CD8-positive, alpha-beta memory T cell (primary cell): ENCODE measurements at places on chromosomes 5 and 9.

DNA sequence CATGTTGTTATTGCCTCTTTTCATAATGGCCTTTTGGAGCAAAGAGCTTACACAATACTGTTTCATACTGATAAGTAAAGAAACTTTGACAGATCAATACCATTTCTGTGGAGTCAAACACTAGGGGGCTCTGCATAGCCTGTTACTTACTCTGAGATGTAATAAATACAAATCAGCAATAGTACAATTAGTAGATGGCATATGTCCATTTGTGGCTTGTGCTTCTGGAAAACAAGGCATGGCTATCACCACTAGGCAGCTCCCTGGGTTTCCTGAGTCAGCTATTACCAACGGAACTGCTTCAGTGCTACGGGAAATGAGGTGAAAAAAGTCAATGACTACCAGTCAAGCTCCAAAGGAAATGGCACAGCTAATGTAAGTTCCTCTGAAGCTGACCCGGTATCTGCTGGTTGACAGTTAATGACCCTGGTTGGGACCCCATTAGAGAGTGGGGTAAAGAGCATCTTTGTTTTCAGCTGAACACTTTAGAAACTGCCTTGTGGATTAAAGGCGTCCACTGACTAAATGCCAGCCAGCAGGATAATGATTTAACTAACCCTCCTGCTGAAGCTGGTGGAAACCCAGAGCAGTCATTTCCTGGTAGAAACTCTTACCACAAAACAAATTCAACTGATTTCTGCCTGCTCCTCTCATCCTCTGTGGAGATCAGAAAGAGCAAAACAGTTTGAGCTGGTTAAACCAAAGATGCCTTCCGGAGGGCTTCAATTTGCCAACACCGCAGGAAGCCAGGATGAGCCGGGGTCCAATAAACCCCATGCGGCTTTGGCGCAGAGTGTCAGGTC, 69.0 kb upstream of the FAM169A start:
- no peak for DNase-seq
- peak overlapping the region; percentile 10 for H3K4me3 ChIP-seq
- no peak overlapping the region for H3K27ac ChIP-seq
- H3K4me1 ChIP-seq, result peaks cover 20% of the 10 kb centered on the region

- no peaks in the 10 kb centered on the region for H3K4me1 ChIP-seq
- no peaks in the 10 kb centered on the region for H3K27me3 ChIP-seq
- no peaks in the 10 kb centered on the region for H3K36me3 ChIP-seq
- H3K4me3 ChIP-seq, result no peak overlapping the region
- no peak overlapping the region for H3K27ac ChIP-seq
Measured at GRCh38 chr5:171162596-171162995, 146.5 kb upstream of the TLX3 start.

- DNase-seq, result no peak
- no peak overlapping the region for H3K27ac ChIP-seq
- H3K4me1 ChIP-seq, result no peaks in the 10 kb centered on the region
- H3K4me3 ChIP-seq, result no peak overlapping the region
Measured at GRCh38 chr5:15796557-15796956, 296.6 kb downstream of the FBXL7 start.

DNA sequence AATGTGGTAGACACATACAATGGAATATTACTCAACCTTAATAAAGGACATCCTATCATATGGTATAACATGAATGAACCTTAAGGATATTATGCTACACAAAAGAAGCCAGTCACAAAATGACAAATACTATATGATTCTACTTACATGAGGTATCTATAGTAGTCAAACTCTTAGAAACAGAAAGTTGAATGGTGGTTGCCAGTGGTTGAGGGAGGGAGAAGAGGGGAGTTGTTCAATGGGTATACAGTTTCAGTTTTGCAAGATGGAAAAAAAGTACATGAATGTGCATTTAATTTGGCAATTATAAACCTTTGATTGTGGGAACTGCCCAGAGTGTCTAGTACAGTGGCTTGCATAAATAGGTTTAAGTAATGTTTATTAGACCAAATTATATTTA, 473.3 kb upstream of the ZNF608 start:
- H3K4me3 ChIP-seq, result no peak overlapping the region
- H3K27me3 ChIP-seq, result no peaks in the 10 kb centered on the region
- no peaks in the 10 kb centered on the region for H3K36me3 ChIP-seq

GRCh38 chr9:78103971-78104433, 72.4 kb upstream of the GNAQ start:
- H3K27ac ChIP-seq, result no peak overlapping the region
- no peaks in the 10 kb centered on the region for H3K27me3 ChIP-seq
- no peak overlapping the region for H3K4me3 ChIP-seq

DNA sequence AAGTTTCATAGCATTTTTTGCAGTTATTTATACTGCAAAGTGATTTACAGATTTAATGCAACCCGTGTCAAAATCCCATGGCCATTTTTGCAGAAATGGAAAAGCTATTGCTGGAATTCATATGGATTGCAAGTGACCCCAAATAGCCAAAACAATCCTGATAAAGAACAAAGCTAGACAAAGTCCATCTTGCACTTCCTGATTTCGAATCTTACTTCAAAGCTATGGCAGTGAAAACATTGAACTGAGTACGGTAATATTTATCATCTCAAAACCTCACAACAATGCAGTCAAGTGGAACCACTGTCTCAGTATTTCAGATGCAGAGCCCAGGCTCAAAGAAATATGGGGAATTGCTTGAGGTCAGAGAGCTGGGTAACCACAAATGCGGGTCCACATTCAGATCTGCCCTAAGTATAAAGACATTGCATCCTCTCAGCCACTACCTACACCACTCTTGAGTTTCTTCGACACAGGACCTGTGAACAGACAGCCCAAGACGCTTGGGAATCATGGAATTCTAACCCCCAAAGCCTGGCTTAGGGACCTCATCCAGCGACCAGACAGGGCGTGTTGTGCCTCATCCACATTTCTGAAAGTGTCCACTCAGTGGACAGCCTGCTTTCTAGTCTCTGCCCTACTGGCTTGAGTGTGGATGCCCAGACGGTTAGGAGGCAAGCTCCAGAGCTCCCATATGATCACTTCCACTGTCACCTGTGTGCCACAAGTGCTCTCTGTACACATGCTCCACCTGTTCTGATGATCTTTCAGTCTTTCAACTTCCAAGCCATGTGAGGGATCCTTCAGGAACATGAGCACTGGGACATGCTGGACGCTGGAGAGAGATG, 39.3 kb upstream of the KCNIP1 start:
- no peak overlapping the region for H3K4me3 ChIP-seq
- H3K27ac ChIP-seq, result no peak overlapping the region
- no peaks in the 10 kb centered on the region for H3K36me3 ChIP-seq

GRCh38 chr5:98913911-98914310, 14.9 kb downstream of the CHD1 start:
- H3K36me3 ChIP-seq, result no peaks in the 10 kb centered on the region
- H3K4me1 ChIP-seq, result peaks cover 36% of the 10 kb centered on the region
- DNase-seq, result no peak

DNA sequence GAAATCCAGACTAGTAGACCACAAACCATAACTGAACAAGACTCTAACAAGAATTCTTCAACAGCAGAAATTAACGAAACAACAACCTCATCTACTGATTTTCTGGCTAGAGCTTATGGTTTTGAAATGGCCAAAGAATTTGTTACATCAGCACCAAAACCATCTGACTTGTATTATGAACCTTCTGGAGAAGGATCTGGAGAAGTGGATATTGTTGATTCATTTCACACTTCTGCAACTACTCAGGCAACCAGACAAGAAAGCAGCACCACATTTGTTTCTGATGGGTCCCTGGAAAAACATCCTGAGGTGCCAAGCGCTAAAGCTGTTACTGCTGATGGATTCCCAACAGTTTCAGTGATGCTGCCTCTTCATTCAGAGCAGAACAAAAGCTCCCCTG, 68.6 kb downstream of the VCAN start:
- H3K4me3 ChIP-seq, result no peak overlapping the region
- H3K27ac ChIP-seq, result no peak overlapping the region
- no peaks in the 10 kb centered on the region for H3K36me3 ChIP-seq
- no peak for DNase-seq
- no peaks in the 10 kb centered on the region for H3K4me1 ChIP-seq
- no peaks in the 10 kb centered on the region for H3K27me3 ChIP-seq

GRCh38 chr5:66281294-66281693, 137.2 kb downstream of the SREK1 start:
- H3K27ac ChIP-seq, result no peak overlapping the region
- H3K4me1 ChIP-seq, result no peaks in the 10 kb centered on the region
- no peaks in the 10 kb centered on the region for H3K36me3 ChIP-seq

DNA sequence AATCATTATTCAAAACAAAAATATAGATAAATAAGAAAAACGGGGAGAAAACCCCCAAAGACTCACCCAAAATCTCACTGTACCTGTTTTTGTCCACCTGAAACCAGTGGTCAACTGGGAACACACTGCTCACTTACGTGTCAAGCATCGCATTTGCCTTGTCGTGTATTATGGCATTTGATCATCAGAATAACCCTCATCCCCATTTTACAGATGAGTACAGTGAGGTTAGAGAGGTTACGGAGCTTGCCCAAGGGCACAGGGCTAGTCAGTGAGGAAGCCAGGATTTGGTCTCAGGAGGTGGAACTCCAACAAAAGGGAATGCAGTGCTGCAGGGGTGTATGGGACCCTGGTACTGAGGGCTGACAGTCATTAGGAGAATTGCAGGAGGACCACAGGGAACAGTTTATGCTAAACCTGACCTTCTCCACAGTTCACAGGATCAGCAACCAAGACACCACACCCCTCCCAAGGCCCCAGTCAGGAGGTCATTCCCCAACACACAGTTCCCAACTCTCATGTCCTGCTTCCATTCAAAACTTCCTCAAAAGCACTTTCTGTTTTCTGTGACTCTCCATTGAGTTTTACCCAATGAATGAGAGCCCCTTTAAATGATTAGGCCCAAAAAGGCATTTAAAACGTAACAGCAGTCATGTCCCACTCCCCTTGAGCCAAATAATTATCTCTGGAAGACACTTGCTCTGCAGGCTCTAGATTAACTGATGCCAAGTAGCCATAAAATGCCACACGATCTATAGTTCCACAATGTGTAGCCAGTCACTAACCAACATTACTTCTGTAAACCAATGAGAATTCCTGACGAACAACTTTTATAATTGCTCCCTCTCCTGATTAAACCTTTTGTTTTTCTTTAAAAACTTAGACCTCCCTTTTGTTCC, 50.8 kb downstream of the CTSL start:
- H3K4me3 ChIP-seq, result no peak overlapping the region
- H3K36me3 ChIP-seq, result no peaks in the 10 kb centered on the region
- no peaks in the 10 kb centered on the region for H3K27me3 ChIP-seq
- no peaks in the 10 kb centered on the region for H3K4me1 ChIP-seq
- DNase-seq, result no peak

DNA sequence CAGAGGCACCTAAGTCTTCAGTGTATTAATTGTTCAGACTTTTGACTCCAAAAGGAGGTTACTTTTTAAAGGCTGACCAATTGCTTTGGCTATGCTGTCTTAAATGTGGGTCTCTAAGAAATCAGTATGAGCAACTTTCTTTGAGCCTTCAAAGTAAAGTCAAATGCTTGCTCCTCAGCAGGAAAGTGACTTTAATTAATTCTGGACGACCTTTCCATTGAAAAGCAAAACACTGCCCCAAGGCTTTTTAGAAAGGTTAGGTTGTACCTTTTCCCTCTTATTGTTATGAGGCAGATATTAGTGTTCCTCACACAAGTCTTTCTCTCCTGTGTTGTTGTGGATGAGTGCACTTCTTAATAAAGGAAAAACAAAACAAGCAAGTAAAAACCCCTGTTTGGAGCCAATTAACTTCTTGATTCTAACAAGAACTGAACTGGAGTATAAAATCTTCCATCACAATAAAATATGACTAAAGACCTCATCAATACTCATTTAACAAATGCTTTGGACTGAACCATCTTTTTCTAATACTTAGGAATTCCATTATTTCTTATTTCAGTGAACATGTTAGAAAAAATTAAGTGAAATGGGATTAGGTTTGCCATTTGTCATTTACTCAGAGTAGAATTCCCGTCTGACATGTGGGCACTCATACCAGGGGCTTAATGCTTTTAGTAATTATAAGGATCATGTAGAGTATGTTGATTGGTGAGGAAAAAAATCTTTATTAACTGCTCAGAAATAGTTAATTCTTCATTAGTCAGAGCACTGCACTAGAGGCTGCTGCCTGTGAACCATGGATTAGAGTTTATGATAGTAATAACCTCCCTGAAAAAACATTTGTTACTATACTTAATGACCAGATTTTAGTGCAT, 159.1 kb upstream of the ZNF608 start:
- no peaks in the 10 kb centered on the region for H3K4me1 ChIP-seq
- H3K27ac ChIP-seq, result no peak overlapping the region
- no peaks in the 10 kb centered on the region for H3K36me3 ChIP-seq
- H3K4me3 ChIP-seq, result no peak overlapping the region
- DNase-seq, result no peak

DNA sequence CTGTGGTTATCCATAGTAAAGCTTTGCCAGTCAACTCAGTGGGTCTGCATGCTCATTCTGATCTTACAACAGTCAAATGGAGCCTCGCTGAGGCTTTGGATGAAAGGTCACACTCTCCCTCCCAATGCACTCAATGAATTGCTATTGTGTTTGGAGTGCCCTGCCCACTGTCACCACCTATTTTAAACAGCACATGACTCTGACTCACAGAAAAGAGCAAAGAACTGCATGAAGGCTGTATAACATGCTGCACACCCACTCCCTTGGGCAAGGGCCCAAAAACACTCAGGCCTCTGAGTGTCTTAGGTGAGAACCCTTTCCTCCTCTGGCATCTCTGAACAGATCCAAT, 118.7 kb upstream of the CCDC112 start:
- no peak overlapping the region for H3K4me3 ChIP-seq
- no peaks in the 10 kb centered on the region for H3K36me3 ChIP-seq
- H3K27ac ChIP-seq, result no peak overlapping the region
- no peaks in the 10 kb centered on the region for H3K27me3 ChIP-seq
- DNase-seq, result no peak

DNA sequence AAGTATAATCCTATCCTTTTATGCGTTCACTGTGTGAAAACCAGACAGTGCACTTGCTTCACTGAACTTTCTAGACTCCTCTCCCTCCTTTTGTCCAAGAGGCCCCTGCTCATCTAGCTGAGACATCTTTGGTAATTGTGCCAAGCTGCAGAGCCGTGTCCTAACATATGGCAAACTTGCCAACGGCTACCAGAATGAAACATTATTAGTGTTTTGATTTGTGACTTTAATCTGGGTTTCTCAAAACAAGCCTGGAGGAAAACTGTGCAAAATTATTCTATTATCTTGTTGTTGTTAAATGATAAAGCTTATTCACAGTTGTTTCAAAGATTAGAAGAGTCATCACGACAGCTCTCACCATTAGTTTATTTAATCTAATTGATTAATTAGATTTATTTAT, 79.0 kb upstream of the RETREG1 start:
- H3K4me3 ChIP-seq, result no peak overlapping the region
- no peak for DNase-seq
- H3K27ac ChIP-seq, result no peak overlapping the region
